GM04504 (cell line): ENCODE measurements at places on chromosomes 4 and X.

GRCh38 chr4:164779811-164780216 lies 25.9 kb downstream of the SMIM31 start:
- DNase-seq = no peak

DNA sequence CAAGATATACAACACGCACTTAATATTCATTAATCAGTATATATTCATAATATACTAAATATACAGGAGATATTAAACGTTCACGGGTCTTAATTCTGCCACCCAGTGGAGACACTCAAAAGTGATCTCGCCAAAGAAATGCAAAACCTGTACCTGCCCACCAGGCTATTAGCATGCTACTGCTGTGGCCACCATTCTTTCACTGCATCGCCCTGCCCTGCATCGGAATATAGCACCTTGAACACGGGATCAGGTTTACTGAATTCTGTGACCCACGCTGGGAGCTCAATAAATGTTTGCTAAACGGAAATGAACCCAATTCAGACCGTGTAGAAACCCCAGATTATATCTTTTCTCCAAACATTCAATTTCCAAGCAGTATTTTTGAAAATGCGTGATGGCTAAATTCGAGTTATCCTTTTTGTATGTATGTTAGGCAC lies 840 bp upstream of the CLCN3 start:
- DNase-seq = no peak

- DNase-seq = no peak
Observed at GRCh38 chrX:63428348-63428747, 77.2 kb upstream of the SPIN4 start.

GRCh38 chr4:172142281-172142741 lies 329.1 kb downstream of the GALNTL6 start:
- DNase-seq = peak; percentile 17

- peak; percentile 36 for DNase-seq
Observed at GRCh38 chrX:148928811-148929210, 428.4 kb downstream of the AFF2 start.

DNA sequence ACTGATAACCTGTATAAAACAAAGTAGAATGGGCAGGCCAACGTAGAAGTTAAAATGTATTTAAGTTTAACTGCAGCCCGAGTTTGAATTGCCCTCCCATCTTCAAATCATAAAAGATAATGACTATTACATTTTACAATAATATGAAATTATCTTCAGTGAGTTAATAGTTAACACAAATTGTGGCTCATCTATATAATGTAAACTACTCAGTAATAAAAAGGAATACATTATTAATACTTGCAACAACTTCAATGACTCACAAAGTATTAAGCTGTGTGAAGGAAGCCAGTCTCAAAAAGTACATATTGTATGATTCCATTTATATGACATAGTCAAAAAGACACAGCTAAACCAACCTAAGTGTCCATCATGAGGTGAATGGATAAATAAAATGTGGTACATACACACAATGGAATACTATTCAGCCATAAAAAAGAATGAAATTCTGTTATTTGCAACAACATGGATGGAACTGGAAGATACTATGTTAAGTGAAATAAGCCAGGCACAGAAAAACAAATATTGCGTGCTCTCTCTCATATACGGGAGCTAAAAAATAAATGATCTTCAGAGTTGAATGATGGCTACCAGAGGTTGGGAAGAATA lies 7.8 kb downstream of the PLRG1 start:
- no peak for DNase-seq

- no peak for DNase-seq
Observed at GRCh38 chr4:8108991-8109390, 49.6 kb downstream of the ABLIM2 start.

GRCh38 chr4:15691346-15692135 lies 9.9 kb downstream of the FAM200B start:
- DNase-seq = peak; percentile 48

GRCh38 chr4:6342530-6343293 lies 73.1 kb downstream of the WFS1 start:
- DNase-seq = no peak

DNA sequence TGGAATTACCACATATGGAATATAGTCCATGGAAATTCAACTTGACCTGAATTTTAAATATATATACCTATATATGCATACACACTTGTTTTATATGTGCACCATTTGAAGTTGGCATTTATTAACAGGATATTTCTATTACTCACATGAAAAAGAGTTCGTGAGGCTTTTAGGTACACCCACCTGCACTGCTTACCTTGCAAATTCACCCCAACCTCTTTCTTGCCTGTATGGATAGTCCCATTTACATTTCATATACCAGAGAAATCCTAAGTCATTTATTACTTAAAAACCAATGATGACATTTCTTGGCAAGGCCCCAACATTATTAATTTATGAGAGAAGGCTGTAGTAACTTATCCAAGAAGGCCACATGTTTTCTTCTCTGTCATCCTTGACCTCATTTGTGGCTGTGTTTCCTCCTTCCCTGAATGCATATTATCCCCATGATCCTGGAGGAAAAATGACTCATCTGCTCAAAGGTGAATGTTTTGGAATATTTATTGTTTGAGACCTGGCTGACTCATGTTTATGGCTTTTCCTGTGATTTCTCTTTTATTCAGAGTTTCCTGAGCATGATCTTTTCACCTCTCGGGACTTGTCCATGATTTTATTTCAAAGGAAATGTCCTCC lies 62.2 kb upstream of the FAM241A start:
- DNase-seq = peak; percentile 47

DNA sequence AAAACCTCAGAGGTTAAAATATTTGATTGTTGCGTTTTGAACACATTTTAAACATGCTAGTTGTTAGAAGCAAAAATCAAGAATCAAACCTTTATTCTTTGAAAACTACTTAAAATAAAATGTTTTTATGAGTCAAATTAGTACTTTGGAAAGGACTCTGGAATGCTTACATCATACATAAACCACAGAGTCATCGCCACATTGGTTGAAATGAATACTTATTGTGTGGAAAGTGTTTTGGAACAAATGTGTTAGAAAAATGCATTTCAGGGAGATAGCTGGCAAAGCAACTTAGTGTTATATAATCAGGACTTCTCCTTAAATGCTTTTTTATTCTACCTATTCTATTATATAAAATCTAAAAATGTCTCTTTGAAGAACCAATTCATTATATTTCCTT lies 49.4 kb upstream of the CAMK2D start:
- DNase-seq = peak; percentile 32

DNA sequence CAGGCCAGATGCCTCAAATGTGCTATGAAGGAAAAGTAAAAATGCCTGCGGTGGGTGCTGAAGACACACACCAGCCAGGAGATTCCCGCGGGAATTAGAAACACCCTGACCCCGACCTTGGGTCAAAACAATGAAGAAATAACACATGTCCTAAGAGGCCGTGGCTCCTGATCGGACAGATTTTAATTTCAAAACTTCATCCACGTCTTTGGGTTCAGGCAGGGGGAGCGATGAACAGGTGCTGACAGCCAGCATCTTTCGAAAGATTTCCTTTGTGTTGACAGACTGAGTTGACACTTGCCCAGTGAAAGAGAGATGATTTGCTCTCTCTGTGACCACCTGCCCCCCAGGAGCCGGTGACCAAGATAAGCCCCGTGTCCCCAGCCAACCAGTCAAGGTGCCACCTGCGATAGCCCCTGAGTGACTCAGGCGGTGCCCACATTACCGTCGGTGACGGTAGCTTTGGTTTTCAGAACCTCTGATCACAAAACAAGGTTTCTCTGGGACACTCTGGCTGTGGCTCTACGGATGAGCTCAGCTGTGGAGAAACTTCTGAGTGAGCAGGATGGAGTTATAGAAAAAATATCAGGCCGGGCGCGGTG lies 11.0 kb upstream of the IL3RA start:
- DNase-seq = no peak

- DNase-seq = no peak
Observed at GRCh38 chr4:2092669-2093053, 33.5 kb downstream of the NAT8L start.

GRCh38 chr4:70914000-70914399 lies 11.8 kb downstream of the MOB1B start:
- no peak for DNase-seq

GRCh38 chr4:139773560-139774318 lies 108.1 kb downstream of the MGST2 start:
- DNase-seq = no peak

DNA sequence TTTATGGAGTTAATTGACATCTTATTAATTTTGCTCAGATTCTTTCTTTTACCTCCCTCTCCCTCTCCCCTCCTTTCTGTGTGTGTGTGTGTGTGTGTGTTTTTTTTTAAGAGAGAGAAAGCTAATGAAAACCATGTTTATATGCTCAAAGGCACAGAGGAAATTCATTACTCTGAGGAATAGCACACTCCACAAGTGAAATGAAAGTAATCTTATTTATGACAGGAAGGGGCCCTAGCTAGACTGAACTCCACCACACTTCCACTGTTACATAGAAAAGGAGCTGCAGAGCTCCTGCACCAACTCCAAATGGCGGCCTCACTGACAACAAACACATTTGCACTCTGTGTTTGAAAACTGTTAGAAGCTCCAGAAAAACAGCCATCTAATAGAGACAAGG lies 150.6 kb downstream of the RASL11B start:
- DNase-seq = peak; percentile 27

- DNase-seq = no peak
Observed at GRCh38 chr4:48635980-48636379, 144.1 kb downstream of the FRYL start.

- DNase-seq = no peak
Observed at GRCh38 chr4:28548594-28548993, 1688.0 kb downstream of the STIM2 start.

DNA sequence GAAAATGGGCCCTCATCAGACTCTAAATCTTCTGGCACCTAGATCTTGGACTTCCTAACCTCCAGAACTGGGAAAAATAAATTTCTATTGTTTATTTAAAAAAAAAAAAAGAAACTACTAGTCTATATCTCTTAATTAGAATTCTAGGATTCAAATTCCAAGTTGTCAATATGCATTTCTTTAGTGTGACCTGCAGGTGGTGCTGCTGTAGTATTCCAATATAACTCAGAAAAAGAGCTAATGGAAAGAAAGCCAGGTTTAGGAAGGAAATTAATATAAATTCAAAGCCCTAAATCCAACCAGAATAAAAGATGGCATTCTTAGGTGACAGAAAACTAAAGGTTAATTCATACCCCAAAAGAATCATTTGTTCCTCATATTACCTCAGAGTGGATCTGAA lies 80.0 kb upstream of the NALF2 start:
- no peak for DNase-seq
